ENCODE measurements at places on chromosomes 7 and 10. TPM values are rescaled to one million over a fixed set of nuclear protein-coding genes. Genes with fewer than 3 reads are reported as not detected.
A peak's percentile ranks its signal among the peaks of the same experiment; 100 is the strongest.

DNA sequence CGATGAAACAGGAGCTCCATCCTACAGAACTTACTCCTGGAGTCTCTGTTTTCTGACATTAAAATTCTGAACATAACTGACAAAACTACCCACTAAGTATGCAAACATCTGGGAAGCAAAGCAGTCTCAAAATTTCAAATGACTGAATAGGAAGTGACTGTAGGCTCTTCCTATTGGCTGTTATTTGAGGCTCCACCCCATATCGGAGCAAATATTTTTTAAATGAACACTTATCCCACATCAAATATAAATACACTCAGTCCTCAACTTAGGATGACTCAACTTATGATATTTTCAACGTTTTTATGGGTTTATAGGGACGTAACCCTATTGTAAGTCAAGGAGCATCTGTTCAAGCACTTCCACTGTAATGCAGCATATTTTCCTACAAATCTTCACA is 8.8 kb downstream of the HSPA12A start:
- no peak for DNase-seq

The CC2D2B gene
- 0.40 TPM for total RNA-seq

DNA sequence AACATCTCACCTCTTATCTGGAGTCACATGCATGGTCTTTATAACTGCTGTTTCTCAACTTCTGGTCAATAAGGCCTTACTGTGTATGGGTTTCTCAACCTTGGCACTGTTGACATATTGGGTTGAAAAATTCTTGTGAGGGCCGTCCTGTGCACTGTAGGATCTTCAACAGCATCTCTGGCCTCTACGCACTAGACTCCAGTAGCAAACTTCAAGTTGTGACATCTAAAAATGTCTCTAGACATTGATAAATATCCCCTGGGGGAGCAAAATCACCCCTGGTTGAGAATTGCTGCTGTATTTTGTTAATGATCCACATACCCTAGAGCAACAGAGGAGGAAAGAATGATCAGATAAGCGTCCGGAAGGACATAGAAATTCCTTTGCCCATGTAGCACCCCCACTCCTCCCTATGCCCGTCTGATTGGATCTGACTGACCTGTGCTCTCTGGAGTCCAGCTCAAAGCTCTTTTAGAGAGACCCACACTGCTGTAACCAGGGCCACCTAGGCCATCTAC is 423.5 kb upstream of the ZMIZ1 start:
- DNase-seq = no peak

- DNase-seq = no peak
These were observed 22.1 kb upstream of the CDH23 start for GRCh38 chr10:71374481-71375233.

DNA sequence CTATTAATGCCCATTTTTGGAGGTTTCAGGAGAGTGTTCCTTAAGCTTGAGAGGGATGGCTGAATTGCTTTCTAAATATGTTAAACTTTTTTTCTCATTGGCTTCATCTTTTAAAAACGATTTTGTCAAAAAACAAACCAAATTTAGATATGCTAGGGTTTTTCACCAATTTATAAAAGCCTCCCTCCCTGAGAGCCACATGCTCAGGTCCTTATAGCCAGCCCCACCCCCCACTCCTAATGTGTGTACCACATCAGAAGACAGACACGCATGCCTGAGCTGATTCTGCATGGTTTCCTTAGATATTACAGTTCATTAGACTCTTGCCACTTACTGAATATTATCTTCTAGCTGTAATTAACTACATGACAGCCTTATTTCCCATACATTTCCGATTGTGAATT is 2.0 kb downstream of the CUL1 start:
- DNase-seq = peak; percentile 45

The TMEM213 gene
- total RNA-seq = 0.73 TPM

DNA sequence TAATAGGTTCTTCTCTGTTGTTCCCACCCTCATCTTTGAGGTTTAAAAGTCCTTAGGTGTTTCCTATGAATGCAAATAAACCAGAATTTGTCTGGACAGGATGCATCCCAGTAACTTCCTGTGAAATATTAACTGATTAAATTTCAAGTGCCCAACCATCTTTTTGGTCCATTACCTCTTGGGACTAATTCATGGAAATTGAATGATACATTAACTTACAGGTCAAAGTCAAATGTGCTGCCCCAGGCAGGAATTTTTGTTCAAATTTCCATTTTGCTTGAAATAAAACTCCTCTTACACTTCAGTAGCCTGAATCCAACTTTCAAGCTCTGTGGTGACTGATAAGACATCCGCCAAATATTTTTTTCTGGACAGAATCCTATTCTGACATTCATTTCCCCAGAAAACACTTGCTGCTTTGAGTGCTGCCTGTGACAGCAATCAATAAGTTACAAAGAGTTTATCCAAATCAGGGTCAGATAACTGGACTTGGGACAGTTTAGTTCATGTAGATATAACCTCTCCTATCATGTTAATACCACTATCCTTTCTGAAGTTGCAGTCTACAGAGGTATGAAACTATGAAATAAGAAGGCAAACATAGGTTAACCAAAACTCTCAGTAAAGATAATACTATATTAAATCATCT is 383.5 kb downstream of the POM121L12 start:
- DNase-seq = no peak

DNA sequence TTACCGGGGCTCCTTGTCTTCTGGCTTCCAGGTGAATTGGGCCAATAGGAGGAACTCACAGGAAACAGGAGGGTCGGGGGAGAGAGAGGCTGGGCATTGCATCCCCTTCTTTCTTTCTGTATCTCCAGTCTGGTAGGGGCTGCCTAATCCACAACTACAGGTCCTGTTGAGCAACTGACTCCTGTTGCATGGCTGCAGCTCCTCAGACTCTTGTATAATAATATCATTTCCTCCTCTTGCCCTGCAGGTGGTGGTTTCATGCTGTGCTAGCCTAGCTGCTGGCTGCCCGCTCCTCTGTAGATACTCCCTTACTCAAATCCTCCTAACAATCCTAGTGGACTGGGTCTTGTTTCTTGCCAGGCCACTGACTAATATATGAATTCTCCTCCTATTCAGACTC is 276.5 kb upstream of the SMIM30 start:
- no peak for DNase-seq

- DNase-seq = no peak
These were observed 7.9 kb downstream of the MTURN start for GRCh38 chr7:30142710-30143109.

The GPR146 gene
- 10.0 TPM for total RNA-seq

The AASS gene
- total RNA-seq = 0.81 TPM

DNA sequence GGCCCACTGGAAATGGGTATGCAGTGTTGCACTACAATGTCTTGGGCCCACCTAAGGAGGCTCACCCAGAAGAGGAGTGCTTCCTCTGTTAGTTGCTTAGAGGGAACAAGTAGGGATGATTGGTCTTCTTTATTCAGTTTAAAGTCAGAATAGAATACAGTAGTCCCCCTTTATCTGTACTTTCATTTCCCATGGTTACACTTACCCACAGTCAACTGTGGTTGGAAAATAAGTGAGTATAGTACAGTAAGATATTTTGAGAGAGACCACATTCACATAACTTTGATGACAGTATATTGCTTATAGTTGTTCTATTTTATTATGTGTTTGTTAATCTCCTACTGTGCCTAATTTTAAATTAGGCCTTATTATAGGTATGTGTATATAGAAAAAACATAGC is 151.4 kb downstream of the COL28A1 start:
- no peak for DNase-seq

DNA sequence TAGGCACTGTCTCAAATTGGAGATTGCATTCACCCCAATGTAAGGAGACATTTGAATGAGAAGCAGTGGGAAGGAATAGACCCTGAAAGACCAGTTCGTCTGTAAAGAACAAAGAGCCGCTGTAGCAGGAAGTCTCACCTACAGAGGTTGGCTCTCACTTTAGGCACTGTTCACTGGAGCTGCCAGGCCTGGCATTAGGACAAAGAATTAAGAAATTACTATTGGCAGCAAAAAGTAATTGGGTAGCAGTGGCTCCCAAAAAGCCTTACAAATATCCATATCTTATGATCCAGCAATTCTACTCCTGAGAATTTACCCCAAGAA is 10.5 kb upstream of the TEX36 start:
- DNase-seq = no peak

The TAS2R3 gene
- total RNA-seq = 0.73 TPM

- no peak for DNase-seq
These were observed 293.6 kb upstream of the ZMIZ1 start for GRCh38 chr10:78774999-78775711.

The LMOD2 gene
- total RNA-seq = not detected

DNA sequence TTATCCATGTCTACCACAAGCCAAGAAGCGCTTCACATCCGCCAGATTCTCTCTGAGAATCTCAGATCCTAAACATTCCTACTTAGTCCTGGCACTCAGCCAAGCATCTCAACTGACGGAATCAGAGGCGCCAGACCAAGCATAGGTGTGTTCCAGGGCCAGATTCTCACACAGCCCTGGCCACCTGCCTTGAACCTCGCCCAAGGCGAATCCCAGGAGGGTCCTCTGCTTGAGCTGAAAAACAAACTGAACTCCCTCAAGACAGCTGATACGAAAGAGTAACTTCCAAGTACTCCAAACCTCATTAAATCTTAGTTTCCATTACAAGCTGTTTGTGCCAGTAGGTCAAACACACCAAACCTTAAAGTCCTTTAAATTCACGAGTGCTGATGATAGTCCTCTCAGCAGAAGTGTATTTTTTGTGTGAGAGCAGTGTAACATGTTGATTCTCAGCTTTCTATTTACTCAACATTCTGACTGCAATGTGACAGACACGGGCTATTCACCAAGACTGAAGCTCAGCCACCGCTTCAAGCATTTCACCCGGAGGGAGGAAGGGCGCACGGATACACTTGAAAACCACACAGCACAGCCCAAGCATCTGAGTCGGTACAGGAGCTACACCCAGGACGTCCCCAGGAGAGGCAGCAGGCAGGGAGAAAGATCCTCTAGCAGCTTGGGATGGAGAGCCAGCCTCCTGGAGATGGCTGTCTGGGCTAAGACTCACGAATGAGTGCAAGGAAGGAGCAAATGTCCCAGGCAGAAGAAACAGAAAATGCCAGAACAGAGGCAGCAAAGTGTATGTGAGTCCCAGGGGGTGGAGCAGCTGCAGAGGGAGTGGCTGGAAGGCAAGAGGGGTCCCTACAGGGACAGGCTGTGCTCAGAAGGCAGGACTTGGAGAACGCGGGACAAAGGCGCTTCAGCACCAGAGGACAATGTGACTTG is 6.0 kb downstream of the PARD3 start:
- DNase-seq = no peak

- DNase-seq = no peak
These were observed 177.5 kb downstream of the HPSE2 start for GRCh38 chr10:99057936-99058690.

The LLCFC1 gene
- not detected for total RNA-seq

- no peak for DNase-seq
These were observed 435.2 kb upstream of the LRGUK start for GRCh38 chr7:133691727-133692610.

DNA sequence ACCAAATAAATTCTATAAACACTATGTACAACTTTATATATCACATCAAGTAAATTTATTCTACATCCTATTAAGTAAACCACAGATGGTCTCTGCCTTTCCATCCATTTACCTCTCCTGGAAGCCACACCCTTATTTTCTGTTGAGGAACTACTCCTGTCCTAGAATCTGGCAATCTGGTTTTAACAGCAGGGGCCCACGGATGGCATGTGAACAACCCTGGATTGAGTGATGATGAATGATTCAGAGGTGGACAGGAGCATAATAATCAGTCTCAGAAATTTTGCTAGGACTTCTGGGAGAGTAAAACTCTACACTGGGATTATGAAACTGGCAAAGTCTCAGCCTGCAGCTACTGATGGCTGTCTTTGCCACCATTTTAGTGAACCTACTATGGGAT is 54.1 kb downstream of the CDK6 start:
- no peak for DNase-seq

DNA sequence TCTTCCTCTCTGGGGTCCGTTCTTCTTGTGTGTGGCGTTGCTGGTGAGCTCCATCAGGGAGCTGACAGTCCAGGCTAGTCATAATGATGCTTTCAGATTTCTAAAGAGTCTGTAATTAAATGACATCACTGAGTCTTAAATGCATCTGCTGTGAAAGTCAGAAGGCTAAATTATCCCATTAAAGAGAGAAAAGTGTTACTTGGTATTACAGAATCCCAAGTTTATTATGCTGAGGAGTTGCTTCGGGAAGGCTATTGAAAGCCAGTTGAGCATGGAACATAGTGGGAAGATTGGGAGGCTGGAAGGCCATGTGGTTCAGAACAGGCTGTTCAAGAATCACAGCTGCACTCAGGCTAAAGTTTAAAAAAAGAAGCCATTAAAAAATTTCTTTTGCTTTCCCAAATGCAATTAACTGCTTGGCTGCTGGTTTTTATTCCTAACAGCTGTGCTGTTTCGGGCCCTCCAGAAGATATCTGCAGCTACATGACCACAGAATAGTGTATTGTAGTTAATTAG is 342.6 kb upstream of the LRGUK start:
- DNase-seq = no peak

DNA sequence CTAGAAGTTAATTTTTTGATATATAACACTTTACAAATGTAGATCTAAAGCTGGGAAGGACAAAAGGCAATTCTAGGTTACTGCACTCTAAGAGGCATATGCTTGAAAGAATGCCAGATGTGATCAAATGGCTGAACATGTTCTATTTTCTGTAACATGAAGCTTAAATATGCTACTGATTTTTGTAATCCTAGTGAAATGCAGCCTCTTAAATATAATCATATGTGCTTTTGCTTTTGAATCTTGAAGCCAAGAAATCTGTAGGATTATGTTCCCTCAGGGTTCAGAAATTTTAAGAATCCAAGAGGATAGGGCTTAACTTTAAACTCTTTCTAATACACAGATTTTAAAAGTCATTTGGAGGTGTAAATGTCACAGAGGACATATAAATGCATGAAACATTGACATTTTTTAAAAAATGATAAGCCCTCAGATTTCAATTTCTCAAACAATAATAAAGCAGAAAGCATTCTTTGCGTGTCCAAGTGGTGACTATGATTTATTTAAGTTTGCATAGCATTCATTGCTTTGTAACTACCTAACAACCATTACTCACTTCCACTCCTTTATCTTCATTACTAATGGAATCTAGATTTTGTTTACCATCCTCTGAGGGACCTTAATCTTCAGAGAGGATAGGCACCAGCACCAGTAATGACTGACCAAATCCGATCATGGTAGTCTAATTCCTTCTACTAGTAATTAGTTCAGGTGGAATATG is 170.4 kb downstream of the MAGI2 start:
- DNase-seq = no peak

GRCh38 chr10:77744245-77744644 is 106.6 kb upstream of the KCNMA1 start:
- no peak for DNase-seq

- no peak for DNase-seq
These were observed 42.3 kb upstream of the HMX3 start for GRCh38 chr10:123093489-123093888.

- DNase-seq = peak; percentile 37
These were observed 45.3 kb upstream of the RAPGEF5 start for GRCh38 chr7:22402250-22402649.

- DNase-seq = no peak
These were observed 65.5 kb downstream of the HPSE2 start for GRCh38 chr10:99170116-99170675.

DNA sequence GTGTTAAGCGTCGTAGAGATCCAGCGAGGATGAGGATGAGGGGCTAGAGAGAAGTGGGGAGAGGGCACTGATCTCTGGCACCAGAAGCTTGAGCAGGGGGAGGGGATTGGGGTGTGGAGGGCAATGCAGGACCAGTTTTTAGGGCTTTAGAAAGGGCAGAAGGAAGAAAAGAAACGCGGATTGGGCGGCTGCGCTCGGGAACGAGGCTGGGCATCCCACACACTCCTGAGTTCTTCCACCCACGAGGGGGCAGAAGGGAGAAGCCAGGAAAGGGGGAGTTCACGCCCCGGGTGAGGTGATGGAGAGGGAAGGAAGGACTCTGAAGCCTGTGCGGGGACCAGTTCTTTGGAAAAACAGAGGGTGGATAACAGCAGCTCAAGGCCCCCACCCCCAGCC is 6.1 kb upstream of the VGF start:
- no peak for DNase-seq
